Ecto neural progenitor cell (in vitro differentiated cells): ENCODE measurements at places on chromosomes 4 and X.

DNA sequence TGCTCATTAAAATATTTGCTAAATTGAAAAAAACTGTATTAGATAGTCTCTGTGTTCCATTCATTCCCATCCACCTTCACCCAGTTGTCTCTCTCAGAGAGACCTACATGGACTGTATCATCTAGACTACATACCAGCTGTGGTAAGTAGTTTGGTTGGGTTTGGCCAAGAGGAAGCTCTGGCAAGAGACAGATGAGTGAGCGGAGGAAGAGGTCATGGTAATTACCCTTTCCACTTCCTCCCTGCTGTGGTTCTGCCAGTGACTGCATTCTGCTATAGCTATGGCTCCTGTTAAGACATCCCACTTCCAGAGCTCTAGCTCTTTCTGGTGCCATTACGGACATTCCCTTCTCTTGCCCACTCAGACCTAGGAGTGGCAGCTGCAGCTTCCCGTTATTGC, 239.0 kb upstream of the MID1 start:
- no peak for DNase-seq

- DNase-seq: no peak
These were observed 301.9 kb downstream of the DHX15 start for GRCh38 chr4:24282446-24282845.

GRCh38 chrX:153973127-153974002, 811 bp downstream of the TMEM187 start:
- DNase-seq: no peak

DNA sequence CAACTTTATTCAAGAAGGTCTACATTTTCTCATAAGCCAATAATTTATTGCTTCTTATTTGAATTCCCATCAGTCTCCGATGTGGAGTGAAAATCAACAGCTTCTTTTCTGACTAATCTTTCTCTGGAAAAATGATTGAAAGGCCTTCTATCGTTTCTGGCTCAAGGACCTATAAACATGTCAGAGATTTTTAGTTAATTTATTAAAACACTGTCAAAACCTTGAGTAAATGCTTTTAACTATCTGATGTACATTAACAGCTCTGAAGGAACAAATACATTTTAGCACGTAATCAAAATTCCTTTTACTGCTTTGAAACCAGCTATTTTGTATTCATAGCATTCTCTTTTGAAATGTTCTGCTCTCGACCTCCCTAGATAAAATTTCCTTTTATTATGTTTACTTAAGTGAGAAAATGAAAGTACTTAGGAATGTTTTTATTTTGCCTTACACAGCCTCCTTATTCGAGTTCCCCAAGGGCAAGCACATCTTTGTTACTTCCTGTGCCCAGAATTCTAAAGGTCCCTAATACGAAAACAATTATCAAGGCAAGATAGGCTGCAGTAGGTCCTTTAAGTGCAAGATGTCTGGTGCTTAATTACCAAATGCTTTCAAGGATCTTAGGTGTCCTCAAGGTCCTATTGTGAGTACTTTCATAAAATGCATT, 3.1 kb upstream of the ZFX start:
- DNase-seq: no peak

DNA sequence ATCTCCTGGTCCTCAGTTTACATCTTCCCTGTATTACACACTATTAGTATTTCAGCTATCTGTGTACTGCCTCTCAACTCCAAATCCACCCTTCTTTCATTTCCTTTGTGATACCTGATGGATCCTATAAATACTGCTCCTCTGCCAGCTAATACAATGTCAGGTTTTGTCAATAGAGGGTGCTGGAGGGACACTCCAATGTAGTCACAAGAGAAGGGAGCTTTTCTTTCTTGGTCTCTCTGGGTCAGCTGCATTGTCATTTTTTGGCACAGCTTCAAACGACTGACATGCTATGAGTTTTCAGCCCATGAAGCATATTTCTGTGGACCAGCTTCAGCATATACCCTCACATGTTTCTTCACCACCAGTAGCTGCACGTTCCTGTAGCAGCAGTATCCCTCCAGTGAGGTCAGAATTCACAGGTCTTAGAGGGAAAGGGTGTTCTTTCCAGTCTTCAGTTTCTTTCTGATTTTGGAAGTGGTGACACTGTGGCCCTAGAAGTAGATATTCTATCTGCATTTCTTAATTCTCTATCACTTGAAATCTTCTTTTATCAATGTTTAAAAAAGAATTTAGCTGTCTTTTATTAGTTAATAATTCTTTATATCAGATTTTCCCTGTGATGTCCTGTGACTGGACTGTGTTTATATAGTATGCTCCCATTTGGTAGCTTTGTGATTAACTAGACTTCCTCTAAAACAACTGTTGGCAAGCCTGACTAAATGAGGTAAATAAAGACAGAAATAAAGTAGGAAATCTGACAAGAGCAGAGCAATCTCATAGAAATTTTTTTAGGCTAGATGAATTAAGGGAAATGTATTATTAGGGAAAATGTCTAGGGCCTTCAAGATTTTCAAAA, 60.6 kb downstream of the GABRA2 start:
- DNase-seq: peak; percentile 50

DNA sequence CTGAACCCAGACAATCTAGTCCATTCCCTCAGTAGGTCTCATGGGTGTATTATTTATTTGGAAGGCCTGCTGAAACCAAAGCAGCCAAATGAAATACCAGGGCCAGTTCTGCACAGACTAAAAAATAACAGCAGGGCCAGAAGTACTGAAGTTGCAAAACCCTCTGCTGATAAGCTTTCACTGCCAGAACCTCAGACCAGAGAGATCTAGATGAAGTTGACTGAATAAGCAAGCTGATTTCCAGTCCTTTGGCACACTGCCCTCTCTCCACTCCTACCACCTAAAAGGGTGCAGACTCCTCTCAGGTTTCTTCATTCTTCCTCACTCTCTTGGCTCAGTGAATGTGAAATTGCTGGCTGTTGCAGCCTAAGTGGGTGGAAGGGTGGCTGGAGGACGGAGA, 276.7 kb upstream of the KLF3 start:
- DNase-seq: no peak

DNA sequence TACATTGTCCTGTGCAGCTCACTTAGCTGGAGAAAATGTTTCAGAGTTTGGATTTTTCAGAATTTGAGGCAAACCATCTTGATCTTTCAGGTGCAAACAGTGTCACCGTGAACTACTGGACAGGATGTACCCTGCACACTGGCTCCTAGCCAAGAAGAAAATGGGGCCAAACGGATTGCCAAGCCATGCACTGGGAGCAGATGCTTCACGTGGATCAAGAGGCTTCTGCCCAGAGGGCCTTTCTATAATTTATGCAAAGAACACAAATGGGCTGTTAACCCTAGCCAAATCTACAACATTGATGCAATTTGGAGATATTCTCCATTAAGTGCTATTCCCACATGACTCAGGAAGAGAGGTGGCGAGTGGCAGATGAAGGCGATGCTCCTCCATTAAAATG, 46.9 kb upstream of the ATP8A1 start:
- DNase-seq: no peak

DNA sequence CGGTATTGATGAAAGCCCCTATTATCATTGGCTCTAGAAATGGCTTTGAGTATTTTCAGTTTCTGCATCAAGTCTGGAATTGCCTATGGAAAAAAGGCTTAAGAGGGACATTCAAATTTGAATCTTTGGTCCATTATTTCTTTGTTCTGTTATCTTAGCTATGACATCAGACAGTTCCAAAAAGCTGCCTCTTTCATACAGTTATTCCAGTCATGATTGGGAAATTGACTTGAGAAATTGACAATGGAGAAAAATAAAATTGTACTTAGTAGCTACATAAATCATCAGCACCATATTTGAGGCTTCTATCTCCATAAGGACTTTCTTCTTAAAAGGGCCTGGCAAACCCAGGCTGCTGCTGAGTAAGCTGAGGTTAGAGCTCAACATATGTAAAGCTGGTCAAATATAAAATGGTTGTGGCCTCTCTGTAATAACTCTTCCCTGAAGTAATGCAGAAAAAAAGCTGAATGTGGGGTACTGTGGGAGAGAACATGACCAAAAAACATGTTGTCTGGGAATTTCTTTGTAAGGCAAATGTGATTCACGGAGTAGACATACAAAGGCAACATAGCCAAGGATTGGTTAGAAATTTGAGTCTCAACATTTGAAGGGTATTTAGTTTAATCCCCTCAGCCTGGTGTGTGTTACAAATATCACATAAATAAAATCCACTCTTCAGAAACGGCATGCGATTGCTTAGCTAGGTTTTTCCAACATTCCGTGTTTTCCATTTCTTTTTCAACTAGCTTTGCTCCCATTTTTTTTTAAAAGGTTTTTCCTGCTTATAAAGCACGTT, 100.9 kb downstream of the LNX1 start:
- DNase-seq: no peak

DNA sequence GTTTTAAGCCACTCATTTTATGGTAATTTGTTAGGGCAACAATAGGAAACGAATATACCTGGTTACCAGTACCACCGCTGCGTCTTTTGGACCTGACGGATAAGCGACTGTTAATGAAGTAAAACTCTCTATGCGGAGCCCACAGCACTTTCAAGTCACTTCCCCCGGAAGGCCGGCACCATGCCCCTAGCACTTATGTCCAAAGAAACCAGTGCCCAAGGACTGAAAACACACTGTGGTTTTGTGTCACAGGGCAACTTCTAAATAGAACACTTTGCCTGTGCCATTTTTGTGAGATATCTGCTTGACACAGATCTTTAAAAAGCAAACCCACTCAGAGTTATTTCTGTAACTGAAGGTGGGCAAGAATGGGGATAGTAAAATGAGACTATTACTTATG, 22.7 kb downstream of the SH3KBP1 start:
- no peak for DNase-seq

DNA sequence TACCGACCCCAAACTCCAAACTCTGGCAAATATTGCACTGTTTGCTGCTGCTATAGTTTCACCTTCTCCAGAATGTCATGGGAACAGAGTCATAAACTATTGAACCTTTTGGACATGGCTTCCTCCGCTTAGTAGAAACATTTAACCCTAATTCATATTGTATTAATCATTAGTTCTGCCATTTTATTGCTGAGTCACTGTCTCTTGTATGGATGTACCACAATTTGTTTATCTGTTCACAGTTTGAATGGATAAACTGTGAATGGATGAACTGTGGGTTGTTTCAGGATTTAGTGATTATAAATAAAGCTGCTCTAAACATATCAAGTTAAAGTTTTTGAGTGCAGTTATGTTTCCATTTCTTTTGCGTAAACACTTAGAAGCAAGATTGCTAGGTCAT, 10.1 kb downstream of the ANXA10 start:
- no peak for DNase-seq

DNA sequence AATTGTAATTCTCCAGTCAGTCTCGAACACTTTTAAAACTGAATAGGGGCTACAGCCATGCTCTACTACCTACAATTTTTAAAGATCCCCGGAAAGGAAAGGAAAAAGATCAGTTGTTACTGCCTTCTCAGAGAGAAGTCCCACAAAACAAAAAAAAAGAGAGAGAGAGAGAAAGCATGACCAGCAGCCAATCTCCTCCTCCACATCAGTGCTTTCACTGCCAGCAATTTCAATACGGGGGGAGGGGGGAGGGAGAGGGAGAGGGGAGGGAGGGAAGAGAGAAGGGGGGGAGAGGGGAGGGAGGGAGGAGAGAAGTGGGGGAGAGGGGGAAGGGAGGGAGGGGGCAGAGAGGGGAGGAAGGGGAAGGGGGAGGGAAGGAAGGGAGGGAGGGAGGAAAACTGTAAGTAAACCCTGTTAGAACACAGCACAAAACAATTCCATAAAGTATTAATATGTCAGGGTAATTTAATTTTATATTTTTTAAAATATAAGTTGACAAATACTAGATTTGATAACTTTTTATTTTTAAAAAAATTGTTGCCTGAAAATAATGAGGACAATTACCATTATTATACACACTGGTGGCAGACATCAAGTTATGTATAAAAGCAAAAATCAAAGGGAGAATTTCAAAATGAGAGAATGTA, 108.0 kb downstream of the LRBA start:
- no peak for DNase-seq

GRCh38 chrX:2643880-2644279, 47.2 kb upstream of the CD99 start:
- DNase-seq: no peak

DNA sequence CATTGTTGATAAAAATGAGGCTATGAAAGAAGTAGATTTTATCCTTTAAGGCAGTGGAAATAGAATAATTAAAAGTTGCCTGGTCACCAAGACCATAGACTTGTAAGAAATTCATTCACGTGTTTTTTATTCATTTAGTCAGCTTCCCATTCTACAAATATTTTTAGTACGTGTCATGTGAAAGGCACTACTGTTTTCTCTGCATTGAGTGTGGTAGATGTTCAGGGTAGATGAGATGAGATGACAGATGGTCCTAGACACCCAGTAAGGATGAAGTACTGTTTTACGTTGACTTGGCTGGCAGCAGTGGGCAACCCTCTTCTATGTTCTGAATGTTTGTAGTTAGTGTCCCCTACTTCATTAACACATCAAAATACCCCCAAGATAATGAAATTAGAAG, 228.1 kb downstream of the ARHGAP24 start:
- no peak for DNase-seq

- DNase-seq: no peak
These were observed 390.7 kb downstream of the MAPK10 start for GRCh38 chr4:85968945-85969819.

- DNase-seq: no peak
These were observed 203.9 kb downstream of the SOWAHB start for GRCh38 chr4:76694056-76694455.

- DNase-seq: peak; percentile 30
These were observed 40.9 kb downstream of the HMX1 start for GRCh38 chr4:8830611-8831200.

- DNase-seq: no peak
These were observed 87.3 kb upstream of the CPEB2 start for GRCh38 chr4:14915018-14915417.

GRCh38 chr4:16029262-16029661, 54.6 kb downstream of the PROM1 start:
- no peak for DNase-seq

DNA sequence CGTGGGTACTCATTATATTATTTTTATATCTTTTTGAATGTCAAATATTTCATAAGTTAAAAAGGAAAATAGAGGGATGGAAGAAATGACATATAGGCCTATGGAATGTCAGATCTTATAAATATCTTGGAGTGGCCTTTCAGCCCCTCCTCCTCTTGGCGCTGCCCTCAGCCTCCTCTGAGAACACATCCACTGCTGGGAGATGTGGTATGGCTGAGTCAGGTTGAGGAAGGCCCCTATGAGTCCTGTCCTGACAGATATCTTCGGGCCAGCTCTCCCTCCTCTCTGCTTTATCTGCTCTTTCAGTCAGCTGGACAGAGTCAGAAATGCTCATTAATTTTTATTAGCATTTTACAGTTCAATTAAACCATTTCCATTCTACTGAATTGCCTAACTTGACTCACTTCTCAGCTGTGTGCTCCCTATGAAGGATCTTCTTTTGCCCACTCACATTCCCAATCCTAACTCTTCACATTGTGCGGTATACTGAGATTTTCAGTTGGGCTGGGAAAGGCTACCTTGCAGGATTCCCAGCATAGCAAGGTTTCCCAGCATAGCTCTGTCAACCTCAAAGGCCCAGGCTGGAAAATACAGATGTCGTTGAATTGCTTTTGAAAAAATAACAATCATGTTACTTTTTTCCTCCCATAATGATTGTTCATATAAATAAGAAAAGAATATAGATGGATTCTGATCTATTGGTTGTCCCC, 128.0 kb downstream of the ARHGEF9 start:
- no peak for DNase-seq
